Adrenal gland (tissue), 19 donors: ENCODE measurements at places on chromosomes 13 and 19.

- DNase-seq: no peak
- H3K27ac ChIP-seq: no peak overlapping the region
- no peaks in the 10 kb centered on the region for H3K27me3 ChIP-seq
These were observed 302.1 kb downstream of the PCDH17 start for GRCh38 chr13:57933606-57934005.

DNA sequence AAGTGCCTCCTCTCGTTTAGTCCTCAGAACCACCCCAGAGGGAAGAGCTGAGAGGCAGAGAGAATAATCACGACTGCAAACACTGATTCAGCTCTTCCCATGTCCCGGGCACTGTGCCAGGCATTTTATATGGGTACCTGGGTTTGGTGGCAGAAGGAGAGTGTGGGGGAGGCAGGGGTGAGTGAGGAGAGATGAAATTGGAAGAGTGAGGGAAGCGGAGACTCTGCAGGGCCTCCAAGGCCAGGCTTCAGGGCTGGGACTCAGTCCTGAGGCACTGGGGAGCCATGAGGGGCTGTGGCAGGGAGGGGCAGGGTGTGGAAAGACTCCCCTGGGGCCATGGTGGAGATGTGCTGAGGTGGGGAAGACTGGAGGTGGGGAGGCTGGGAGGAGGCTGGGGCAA, 8.7 kb downstream of the SYNGR4 start:
- H3K27me3 ChIP-seq: no peaks in the 10 kb centered on the region
- DNase-seq: no peak
- no peak overlapping the region for H3K27ac ChIP-seq
- no peak overlapping the region for H3K4me3 ChIP-seq
- H3K4me1 ChIP-seq: no peaks in the 10 kb centered on the region

DNA sequence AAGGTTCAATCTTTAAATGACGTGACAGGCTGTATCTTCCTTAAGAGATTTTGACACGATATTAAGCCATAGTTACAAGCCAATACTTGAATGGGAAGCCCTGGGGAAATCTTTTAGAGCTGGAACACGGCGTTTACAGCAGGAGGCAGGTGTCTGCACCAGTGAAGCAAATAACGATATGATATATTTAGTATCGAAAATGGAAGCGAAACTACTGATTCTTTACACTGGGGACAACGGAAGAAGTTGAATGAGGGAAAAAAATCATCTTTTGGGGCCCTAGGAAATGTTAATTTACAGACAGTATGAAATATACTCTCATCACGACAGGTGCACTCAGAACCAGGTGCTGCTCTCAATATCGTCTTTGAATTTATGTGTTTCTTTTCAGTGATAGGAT, 793.9 kb upstream of the PCDH20 start:
- no peaks in the 10 kb centered on the region for H3K4me1 ChIP-seq
- H3K36me3 ChIP-seq: no peaks in the 10 kb centered on the region
- DNase-seq: no peak
- no peak overlapping the region for H3K27ac ChIP-seq
- H3K4me3 ChIP-seq: no peak overlapping the region

DNA sequence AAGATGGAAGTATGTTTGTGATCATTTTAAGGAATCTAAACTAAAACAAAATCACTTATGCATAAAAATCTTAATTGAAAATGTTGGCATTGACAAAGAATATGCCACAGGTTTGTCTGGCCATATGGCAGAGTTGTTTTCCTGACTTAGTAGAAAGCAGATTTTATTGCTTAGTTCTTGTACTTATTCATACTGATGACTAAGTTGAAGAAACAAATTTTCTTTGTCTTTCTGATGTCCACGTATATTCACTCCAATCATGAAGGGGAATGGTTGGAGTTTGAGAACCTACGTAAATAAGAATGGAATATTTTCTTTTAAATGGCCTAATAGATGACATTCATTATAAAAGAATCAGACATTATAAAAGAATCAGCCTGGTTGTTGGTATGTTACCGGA, 8.0 kb upstream of the GPC6 start:
- DNase-seq: no peak
- no peaks in the 10 kb centered on the region for H3K4me1 ChIP-seq
- H3K27ac ChIP-seq: no peak overlapping the region

DNA sequence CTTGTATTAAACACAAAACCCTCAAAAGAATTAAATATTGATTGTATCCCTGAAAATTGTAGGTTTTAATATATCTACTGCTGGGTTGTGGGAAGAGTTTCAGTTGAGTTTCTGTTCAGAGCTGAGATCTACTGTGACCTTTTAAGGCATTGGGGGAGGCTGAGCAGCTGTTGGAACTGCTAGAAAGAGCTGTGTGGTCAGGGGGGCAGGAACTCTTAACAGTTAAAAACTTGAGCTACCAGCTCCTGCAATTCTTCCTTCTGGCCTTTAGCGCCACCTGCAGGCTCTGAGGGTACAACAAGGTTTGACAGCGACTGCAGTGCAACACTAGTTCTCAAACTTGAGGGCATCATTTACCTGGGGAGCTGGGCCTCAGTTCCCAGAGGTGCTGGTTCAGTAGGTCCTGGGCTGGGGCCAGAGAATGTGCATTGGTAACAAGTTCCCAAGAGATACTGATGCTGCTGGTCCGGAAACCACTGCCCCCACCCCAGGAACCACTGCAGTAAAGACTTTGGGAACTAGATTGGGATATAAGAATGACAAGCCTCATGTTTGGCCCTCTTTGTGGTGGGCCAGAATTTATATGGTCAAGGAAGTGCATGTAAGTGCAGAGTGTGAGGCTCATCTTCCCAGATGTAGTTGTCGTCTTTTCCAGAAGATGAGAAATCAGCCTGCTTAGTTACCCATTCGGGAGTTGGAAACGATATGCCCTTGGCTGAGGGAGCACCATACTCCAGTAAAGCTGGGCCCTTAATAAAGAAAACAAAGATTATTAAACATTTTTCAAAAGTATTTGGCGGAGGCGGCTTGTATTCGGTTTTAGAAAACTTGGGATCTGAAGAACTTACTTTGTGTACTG, 2.6 kb downstream of the RNASEH2B start:
- no peak overlapping the region for H3K27ac ChIP-seq
- DNase-seq: peak; percentile 85
- H3K27me3 ChIP-seq: no peaks in the 10 kb centered on the region
- no peaks in the 10 kb centered on the region for H3K36me3 ChIP-seq

DNA sequence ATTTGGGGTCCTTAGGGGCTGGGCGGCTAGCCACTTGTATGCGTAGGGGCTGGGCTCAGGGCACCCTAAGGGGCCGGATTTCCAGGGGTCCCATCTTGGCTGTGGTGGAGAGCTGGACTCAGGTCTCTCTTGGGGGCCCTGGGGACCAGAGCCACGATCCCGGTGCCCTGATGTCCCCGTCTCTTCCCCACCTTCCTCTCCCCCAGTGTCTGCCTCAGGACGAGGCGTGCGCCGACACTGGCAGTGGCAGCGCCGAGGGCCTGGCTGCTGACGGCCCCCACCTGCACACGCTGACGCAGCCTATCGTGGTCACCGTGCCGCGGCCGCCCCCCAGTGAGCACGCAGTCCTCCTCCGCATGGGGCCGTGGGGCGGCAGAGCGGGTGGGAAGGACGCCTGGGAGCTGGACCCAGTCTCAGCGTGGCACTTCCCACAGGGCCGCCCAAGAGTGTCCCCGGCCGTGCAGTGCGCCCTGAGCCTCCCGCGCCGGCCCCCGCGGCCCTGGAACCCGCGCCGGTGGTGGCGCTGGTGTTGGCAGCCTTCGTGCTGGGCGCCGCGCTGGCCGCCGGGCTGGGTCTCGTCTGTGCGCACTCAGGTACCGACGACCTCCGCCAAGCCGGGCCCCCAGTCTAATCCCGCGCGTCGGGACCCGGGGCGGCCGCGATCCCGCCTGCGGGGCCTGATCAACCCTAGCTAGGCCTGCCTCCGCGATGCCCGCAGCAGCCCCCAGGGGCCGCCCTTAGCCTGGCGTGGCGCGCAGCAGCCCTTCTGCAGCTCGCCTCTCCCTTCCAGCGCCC, 2.7 kb upstream of the SNAPC2 start:
- H3K4me1 ChIP-seq: peaks cover 21% of the 10 kb centered on the region
- H3K36me3 ChIP-seq: no peaks in the 10 kb centered on the region
- peak; percentile 79 for DNase-seq
- H3K4me3 ChIP-seq: no peak overlapping the region

- no peak overlapping the region for H3K4me3 ChIP-seq
- no peak for DNase-seq
- no peak overlapping the region for H3K27ac ChIP-seq
- no peaks in the 10 kb centered on the region for H3K36me3 ChIP-seq
- H3K27me3 ChIP-seq: no peaks in the 10 kb centered on the region
- H3K4me1 ChIP-seq: peaks cover 5% of the 10 kb centered on the region
These were observed 67.1 kb downstream of the STARD13 start for GRCh38 chr13:33218426-33218825.

- H3K36me3 ChIP-seq: no peaks in the 10 kb centered on the region
- no peaks in the 10 kb centered on the region for H3K27me3 ChIP-seq
- H3K4me3 ChIP-seq: no peak overlapping the region
These were observed 165.2 kb downstream of the URI1 start for GRCh38 chr19:30107251-30107650.

DNA sequence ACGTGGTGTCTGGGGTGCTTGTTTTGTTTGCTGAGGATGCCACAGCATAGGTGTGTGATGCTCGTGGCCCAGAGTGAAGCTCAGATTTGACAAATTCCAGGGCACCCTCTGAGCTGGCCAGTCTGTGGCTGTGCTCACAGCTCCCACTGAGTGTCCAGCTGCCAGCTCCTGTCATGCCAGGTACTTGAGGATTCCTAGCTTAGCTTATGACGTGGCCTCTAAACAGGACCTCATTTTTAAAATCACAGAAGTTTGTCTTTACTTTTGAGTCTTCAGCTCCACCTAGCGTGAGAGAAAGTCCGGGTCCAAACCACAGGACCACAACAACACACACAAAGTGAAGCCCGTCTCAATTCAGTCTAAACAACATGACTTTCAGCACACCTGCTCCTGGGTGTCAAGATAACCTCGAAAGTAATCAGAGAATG, 117.3 kb downstream of the RAB20 start:
- peak; percentile 65 for DNase-seq
- no peak overlapping the region for H3K4me3 ChIP-seq
- H3K36me3 ChIP-seq: no peaks in the 10 kb centered on the region
- no peaks in the 10 kb centered on the region for H3K27me3 ChIP-seq

DNA sequence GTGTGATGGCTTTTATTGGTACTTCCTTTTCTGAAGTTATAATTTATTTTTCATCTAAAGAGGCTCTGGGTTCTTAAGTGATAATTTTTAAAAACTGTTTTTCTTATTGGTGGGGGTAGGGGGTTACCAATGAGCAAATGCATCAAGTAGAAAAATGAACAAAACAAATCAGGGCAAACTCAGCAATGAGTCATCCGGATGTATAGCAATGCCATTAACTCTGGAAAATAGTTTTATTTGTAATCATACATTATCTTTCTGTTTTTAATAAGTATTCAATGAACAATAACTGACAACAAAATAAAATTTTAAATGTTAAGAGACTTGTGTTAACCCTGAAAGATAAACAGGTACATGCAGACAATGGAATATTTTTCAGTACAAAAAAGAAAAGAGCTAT, 67.6 kb downstream of the UFM1 start:
- DNase-seq: no peak
- no peak overlapping the region for H3K4me3 ChIP-seq
- H3K27ac ChIP-seq: no peak overlapping the region
- no peaks in the 10 kb centered on the region for H3K36me3 ChIP-seq
- no peaks in the 10 kb centered on the region for H3K27me3 ChIP-seq

DNA sequence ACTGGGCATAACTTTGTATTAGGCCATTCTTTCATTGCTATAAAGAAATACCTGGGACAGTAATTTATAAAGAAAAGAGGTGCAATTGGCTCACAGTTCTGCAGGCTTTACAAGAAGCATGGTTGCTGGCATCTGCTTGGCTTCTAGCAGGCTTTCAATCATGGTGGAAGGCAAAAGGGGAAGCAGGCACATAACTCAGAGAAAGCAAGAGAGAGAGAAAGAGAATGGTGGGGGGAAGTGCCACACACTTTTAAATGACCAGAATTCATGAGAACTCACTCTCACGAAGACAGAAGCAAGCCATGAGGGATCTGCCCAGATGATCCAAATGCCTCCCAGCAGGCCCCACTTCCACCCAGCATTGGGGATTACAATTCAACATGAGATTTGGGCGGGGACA, 179.7 kb downstream of the SPRY2 start:
- no peak for DNase-seq
- H3K36me3 ChIP-seq: no peaks in the 10 kb centered on the region
- no peak overlapping the region for H3K4me3 ChIP-seq

- H3K4me1 ChIP-seq: no peaks in the 10 kb centered on the region
- no peaks in the 10 kb centered on the region for H3K27me3 ChIP-seq
- no peaks in the 10 kb centered on the region for H3K36me3 ChIP-seq
These were observed 216.0 kb downstream of the DNAJC15 start for GRCh38 chr13:43239275-43239840.

DNA sequence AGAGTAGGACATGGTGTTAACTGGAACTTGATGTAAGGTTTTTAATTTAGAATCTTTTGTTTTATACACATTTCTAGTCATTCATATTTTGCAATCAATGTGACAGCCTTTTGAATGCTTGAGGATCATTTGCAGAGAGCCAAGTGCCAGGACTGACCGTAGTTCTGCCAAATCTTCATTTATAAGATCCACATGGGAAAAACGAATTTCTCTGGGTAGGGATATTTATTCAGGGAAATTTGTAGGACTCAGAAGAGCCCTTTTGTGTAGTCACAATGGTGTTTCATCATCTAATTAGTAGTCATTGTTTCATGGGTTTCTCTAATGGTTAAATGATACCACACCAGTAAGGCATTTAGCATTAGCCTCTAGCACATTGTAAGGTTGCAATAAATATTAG, 161.1 kb downstream of the LMO7 start:
- no peaks in the 10 kb centered on the region for H3K4me1 ChIP-seq
- no peak overlapping the region for H3K4me3 ChIP-seq
- H3K36me3 ChIP-seq: no peaks in the 10 kb centered on the region
- no peak for DNase-seq

DNA sequence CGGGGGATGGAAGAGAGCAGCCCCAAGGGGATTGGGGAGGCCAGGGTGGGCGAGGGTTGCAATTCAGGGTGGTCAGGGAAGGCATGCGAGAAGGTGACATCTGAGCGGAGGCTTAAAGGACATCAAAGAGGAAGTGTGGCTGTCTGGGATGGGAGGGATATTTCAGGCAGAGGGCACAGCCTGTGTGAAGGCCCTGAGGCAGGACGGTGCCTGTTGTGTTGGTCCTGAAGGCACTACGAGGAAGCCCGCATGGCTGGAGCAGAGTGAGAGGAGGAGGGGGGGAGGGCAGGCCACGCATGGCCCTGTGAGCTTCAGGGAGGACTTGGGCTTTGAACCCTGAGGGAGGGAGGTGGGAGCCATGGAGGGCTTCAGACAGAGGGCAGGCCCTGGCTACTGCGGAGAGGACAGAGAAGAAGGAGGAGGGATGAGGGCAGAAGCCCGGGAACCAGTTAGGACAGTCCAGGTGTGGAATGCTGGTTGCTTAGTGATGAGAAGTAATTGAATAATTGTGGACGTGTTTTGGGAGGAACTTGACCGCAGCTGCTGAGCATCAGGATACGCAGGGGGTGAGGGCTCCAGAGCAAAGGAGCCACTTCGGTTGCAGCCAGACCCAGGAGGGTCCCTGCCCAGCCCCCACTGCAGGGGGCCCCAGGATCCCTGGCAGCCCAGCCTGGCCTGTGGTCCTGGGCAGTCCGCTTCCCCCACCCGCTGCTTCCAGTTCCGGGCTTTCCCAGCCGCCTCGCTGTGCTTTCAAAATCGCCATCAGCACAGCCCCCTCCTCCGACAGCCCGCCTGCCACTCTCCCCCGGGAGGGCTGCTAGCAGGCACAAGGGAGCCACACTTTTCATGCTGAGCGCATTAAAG, 6.2 kb downstream of the TLE6 start:
- H3K27me3 ChIP-seq: no peaks in the 10 kb centered on the region
- no peaks in the 10 kb centered on the region for H3K36me3 ChIP-seq
- H3K27ac ChIP-seq: peak overlapping the region; percentile 83

- no peak overlapping the region for H3K4me3 ChIP-seq
- H3K27ac ChIP-seq: no peak overlapping the region
- no peaks in the 10 kb centered on the region for H3K27me3 ChIP-seq
- H3K4me1 ChIP-seq: no peaks in the 10 kb centered on the region
- no peaks in the 10 kb centered on the region for H3K36me3 ChIP-seq
These were observed 16.9 kb upstream of the PLA2G4C start for GRCh38 chr19:48127561-48127960.
